Karpas-422 (cell line): ENCODE measurements at places on chromosomes 5 and 9.

DNA sequence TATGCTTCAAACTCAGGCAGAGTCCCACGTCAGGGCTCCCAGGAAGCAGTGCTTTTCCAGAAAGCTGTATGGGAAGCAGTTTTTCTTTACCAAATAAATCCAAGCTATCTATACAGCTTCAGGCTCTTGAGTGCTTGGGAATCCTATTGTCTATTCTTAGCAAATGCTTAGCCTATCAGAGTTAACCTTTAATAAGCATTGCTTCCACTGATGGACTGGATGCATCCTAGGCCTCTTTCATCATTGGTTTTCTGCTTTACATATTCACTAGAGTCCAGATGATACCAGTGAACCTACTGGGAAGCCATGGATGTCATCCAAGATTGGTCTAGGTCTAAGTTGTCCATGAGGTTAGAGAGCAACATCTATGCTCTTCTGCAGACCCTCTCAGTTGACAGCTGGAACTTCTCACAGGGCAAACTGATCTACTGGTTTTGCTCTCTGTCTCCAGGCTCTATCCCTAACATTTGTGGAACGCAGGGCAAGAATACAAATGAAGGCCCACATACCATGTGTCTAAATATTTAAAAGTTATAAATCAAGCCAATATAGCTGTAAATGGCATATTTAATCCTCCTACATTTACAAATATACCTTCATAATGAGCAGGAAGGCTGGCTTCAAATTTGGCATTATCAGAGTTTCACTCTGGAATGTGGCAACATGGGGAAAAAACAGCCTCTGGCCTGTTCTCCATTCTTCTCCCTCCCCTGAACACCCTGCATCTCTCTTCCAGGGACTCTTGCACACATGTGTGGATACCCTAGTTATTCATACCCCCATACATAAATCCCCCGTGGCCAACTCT, 49.8 kb upstream of the PLPP1 start:
- DNase-seq: no peak

- DNase-seq: no peak
Measured at GRCh38 chr9:110604171-110604601, 24.6 kb upstream of the SVEP1 start.

DNA sequence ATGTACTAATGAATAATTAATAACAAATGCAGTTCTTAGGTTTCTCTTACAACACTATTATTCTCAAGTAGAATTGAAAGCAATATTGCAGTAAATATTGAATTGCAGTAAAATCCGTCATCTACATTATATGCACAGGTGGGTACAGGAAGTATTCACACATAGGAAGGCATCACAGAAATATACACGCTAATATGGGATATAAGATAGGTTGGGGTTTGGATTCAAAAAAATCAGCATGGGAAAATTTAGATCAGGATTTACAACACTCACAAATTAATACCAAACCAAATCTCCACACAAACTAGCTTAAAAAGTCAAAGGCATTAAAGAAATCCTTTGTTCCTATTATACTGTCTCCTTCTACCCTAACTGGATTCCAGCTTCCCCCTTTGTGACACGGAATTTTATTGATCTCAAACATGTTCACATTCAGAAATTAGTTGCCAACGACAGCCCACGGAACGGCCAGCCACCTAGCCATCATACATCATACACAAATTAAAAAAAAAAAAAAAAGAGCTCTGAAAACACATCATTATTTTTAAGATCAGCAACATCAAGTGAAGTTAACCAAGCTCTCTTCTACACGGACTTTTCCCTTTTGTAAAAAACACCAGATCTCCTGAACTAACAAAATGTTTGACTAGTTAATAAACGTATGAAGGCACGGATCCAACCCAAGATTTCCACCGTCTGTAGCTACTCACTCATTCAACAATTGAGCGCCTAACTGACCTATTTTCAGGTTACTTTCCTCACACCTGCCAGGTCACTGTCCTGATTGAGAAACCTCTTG, 2.2 kb downstream of the NR6A1 start:
- peak; percentile 40 for DNase-seq

GRCh38 chr9:95433096-95433819, 83.5 kb downstream of the PTCH1 start:
- no peak for DNase-seq

- no peak for DNase-seq
Measured at GRCh38 chr9:123371805-123372590, 16.0 kb downstream of the CRB2 start.

DNA sequence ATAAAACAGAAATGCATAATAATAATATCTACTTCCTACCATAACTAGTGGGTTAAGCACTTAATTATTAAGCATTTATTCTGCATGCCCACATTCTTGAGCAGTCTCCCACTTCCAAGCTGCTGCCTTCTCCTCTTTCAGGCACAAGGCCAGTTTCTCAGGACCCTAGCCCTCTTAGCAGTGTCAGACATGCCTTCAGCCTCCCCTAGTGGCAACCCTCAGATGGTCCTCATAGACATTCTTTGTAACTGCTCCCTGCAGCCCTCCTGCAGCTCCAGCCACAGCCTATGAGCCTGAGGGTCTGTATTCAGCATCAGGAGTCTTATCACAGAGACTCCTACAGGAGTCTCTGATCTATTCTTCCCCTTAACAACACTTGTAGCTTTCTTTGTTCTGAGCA, 3.9 kb downstream of the IL9 start:
- DNase-seq: no peak

- no peak for DNase-seq
Measured at GRCh38 chr5:107518190-107518589, 152.5 kb downstream of the EFNA5 start.

DNA sequence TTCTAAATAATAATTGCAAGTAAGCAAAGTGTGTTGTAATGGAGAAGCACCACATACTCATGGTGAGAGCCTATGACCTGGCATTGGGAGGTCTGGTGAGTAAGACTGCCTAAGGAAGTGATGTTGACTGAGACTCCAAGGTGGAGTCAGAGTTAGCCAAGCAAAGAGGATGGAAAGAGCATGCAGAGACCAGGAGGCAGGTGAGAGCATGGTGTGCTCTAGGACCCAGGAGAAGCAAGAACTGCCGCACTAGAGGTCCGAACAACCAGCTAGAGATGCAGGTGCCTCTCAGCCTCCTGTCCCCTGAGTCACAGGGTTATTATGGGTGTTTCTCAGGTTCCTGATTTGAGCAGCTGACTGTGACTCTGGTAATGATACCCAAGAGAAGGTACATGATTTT, 27.3 kb downstream of the ANP32B start:
- peak; percentile 91 for DNase-seq

GRCh38 chr5:56329652-56330051, 96.5 kb upstream of the ANKRD55 start:
- no peak for DNase-seq

- no peak for DNase-seq
Measured at GRCh38 chr5:56607074-56607473, 208.3 kb upstream of the MAP3K1 start.

- DNase-seq: no peak
Measured at GRCh38 chr5:143723159-143723558, 88.8 kb upstream of the HMHB1 start.

DNA sequence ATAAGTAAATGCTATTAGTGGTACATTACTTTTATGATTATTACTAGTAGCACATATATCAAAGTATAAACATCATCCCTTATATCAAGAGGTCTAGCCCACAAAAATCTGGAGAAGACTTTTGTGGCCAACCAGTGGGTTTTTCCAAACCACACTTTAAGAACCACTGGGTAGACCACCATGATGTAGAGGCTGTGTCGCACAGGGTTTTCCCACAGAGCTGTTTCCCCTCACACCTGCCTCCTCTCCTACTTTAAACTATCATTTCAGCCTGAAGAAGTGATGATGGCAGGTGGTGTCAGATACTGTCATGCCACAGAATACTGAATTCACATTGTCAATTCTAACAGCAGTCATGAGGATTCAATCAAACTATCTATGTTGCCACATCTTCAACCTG, 109.2 kb downstream of the FBXW11 start:
- no peak for DNase-seq

DNA sequence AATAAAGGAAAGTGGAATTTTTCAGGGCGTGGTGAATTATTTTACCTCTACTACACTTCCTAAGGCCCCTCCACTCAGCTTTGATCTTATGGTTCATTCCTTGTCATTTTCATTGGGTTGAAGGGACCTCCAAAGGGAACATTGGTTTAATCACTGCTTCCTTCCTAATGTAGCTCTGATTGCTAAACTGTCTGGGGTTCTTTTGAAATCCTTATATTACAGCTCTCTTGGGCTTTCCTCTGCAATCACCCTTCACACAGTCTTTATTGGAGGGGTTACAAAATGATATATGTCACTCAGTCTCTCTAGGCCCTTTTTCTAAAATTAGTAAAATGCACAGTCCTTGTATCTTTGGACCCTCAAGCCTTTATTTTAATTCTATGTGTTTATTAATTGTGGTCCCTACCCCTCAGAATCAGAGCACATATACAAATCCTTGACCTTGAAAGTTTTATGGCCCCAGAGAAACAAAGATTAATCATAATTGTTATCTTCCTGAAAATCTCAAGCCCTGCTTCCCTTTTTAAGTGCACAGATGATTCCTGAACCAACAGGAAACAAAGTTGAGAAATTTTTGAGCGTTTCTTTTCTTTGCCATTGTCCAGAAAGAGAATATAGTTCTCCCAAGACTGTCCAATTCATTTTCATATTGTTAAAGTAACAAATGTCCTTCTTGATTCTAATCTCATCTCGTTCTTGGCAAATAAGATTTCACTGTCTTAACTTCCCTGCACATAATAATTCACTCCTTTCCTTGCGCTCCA, 330.0 kb downstream of the ARRDC3 start:
- no peak for DNase-seq

DNA sequence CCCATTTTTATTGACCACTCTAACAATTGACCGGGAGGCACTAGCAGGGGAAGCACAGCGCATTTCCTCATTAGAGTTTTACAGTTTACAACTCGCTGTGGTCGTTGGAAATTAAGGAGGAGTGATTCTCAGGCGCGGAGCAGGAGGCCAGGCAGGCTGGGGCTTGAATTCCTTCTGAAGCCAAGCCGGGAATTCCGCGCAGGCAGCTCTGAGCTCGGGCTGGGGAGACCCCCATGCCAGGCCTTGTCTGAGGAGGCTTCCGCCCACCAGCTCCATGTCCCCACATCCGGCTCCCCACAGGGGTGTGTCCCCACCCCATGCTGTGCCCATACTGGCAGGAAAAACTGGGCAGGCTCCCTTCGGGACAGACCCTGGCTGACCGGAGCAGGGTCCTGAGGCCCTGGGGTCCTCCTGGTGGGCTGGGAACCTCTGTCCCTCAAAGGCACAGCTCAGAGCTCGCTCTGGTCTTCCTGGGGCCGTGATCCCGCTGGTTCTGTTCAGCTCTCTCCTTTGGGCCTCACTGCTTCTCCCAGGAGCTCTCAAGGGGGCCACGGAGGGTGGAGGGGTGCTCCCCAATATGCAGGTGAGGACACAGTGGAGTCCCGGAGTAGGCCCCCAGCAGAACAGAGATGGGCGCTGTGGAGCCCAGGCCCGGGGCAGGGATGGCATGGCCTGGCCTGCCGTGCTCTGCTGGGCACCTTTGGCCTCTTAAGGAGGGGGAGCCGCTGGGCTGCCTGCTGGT, 1.3 kb upstream of the NRARP start:
- no peak for DNase-seq

DNA sequence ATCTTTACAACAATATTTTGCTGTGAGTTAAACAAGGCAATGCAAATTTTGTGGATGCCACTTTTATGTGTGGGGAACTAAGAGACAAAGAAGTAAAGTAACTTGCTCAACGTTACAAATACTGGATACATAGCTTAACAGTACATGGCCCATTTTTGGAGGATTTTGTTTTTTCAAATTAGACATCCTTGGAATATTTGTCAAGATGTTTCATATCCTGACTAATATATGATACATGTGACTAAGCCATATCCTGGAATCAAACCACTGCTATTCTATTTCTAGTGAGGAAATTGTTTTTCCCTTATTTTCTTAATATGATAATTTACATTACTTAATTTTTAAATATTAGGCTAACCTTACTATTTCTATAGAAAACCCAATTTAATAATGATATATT, 529.8 kb downstream of the DMRTA1 start:
- DNase-seq: no peak

GRCh38 chr9:123834889-123835562, 94.9 kb downstream of the DENND1A start:
- no peak for DNase-seq

GRCh38 chr5:151717416-151717815, 30.7 kb upstream of the SPARC start:
- DNase-seq: no peak

DNA sequence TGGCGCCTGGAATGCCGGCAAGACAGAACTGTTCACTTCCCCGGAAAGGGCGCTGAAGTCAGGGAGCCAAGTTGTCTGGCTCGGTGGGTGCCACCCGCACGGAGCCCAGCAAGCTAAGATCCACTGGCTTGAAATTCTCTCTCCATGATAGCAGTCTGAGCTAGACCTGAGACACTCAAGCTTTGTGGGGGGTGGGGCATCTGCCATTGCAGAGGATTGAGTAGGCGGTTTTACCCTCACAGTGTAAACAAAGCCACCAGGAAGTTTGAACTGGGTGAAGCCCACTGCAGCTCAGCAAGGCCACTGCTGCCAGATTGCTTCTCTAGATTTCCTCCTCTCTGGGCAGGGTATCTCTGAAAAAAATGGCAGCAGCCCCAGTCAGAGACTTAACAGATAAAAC, 277.4 kb downstream of the SLCO4C1 start:
- DNase-seq: no peak

DNA sequence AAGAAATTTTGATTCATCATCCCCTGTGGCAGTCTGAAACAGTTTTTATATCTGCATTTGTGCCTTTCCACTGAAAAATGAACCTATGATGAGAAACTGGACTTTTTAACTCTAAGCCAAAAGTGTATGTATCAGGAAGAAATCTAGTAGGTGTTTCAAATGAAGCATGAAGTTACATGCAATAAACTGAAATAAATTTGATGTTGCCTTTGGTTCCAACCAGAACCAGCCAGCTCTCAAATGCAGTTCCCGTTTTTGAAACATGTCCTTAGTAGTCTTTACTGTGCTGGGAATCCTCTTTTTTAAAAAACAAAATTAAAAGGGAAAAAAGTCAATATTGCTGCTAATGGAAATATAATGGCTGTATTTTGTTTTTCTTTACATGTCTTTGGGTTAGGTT, 43.9 kb downstream of the HACD4 start:
- no peak for DNase-seq

GRCh38 chr9:20914556-20914955, 116.9 kb downstream of the HACD4 start:
- no peak for DNase-seq

DNA sequence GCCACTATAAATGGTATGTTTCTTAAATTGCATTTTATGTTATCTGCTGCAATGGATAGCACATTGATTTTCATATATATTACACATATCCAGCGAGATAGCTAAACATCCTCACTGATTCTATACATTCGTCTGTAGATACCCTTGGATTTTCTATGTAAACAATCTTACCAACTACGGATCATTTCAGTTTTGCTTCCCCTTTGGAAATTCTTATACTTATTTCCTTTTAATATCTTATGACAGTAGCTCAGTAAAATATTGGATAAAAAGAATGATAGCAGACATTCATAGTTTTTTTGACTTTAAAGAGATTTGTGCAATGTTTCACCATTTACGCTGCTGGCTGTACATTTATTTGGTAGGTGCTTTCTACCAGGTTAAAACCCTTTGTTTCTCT, 254.9 kb downstream of the SYK start:
- no peak for DNase-seq

- DNase-seq: no peak
Measured at GRCh38 chr5:139951296-139951924, 91.7 kb downstream of the NRG2 start.

GRCh38 chr5:134749415-134749814, 9.2 kb upstream of the DDX46 start:
- DNase-seq: no peak
